Forelimb muscle (tissue), 1 donor: ENCODE measurements at places on chromosomes 16 and 17.

- DNase-seq, result no peak
These were observed 59.0 kb upstream of the NKD1 start for GRCh38 chr16:50489182-50489581.

- no peak for DNase-seq
These were observed 51.2 kb downstream of the SNX29 start for GRCh38 chr16:12027558-12028287.

GRCh38 chr17:56440419-56440818, 153.1 kb upstream of the NOG start:
- DNase-seq, result no peak

DNA sequence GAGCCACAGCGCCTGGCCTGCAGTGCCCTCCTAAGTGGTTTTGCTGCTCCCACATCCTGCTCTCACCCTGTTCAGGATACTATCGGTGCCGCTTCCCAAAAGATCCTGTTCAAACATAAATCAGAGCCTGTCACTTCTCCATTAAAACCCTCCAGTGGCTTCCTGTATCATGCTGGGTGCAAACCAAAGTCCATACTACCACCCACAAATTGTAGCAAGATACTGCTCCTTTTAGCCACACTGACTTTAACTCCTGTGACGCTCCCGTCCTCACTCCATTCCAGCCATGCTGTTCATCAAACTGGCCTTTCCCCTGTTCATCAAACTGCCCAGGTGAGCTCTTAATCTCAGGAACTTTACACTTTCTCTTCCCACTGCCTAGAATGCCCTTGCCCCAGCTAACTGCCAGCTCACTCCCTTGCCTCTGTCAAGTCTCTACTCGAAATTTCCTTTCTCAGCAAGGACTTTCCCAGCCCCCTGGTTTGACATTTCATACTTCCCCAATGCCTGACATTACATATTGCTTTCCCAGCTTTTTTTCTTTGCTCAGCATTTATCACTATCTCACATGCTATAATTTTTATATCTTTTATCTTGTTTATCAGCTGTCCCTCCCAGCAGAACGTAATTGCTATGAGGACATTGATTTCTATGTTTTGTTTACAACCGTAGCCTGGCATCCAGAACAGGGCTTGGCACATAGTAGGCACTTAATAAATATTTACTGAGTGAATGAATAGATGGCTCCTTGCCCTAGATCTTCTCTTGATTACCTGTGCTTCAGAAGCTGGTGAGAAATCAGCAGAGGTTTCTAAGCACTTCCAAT, 44.3 kb upstream of the SMURF2 start:
- DNase-seq, result no peak

- DNase-seq, result no peak
These were observed 15.2 kb upstream of the METRNL start for GRCh38 chr17:83064021-83064731.

GRCh38 chr16:65660390-65660789, 538.5 kb upstream of the CDH11 start:
- DNase-seq, result no peak

DNA sequence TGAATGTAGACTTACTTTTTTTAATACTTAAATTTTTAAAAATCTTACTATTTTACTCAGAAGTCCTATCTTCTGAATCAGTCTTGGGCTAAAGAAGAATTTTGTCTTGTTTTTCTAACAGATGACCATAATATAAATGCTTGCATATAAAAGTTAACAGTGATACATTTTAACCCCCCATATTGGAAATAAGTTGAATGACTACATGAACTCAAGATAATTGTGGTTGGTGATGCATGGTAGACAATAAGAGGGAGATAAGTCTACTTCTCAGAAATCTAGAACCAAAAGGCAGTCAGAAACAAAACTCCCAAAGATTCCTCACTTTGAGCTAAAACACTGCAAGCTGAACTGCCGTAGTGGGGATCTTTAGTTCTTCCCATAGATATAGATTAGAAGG, 868.4 kb upstream of the SOX9 start:
- DNase-seq, result no peak

DNA sequence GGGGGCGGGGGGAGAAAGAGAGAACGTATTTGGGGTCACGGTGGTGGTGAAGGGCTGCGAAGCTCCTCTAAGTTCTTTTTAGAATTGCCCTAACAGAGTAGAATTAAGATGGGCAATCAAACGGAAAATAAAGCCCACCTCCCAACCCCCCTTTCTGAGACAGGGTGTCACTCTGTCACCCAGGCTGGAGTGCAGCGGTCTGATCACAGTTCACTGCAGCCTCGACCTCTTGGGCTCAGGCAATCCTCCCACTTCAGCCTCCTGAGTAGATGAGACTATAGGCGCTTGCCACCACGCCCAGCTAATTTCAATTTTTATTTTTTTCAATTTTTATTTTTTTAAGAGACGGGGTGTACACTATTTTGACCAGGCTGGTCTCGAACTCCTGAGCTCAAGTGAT, 710 bp upstream of the CAVIN1 start:
- no peak for DNase-seq
